Activated T-helper 17 cell treated with anti-CD3 and anti-CD28 coated beads, Interleukin-2, amount 50 U/mL, for 72 hours (primary cell): ENCODE measurements at places on chromosomes 1 and 21.

- H3K4me1 ChIP-seq: peaks cover 38% of the 10 kb centered on the region
- H3K27ac ChIP-seq: no peak overlapping the region
- peak; percentile 12 for ATAC-seq
Observed at GRCh38 chr1:168467452-168467851, 76.3 kb downstream of the XCL2 start.

- H3K36me3 ChIP-seq: no peaks in the 10 kb centered on the region
- H3K4me3 ChIP-seq: no peak overlapping the region
- no peaks in the 10 kb centered on the region for H3K4me1 ChIP-seq
- peaks cover 9% of the 10 kb centered on the region for H3K27me3 ChIP-seq
- H3K27ac ChIP-seq: no peak overlapping the region
- no peak for ATAC-seq
Observed at GRCh38 chr1:58189453-58189852, 357.1 kb downstream of the OMA1 start.

DNA sequence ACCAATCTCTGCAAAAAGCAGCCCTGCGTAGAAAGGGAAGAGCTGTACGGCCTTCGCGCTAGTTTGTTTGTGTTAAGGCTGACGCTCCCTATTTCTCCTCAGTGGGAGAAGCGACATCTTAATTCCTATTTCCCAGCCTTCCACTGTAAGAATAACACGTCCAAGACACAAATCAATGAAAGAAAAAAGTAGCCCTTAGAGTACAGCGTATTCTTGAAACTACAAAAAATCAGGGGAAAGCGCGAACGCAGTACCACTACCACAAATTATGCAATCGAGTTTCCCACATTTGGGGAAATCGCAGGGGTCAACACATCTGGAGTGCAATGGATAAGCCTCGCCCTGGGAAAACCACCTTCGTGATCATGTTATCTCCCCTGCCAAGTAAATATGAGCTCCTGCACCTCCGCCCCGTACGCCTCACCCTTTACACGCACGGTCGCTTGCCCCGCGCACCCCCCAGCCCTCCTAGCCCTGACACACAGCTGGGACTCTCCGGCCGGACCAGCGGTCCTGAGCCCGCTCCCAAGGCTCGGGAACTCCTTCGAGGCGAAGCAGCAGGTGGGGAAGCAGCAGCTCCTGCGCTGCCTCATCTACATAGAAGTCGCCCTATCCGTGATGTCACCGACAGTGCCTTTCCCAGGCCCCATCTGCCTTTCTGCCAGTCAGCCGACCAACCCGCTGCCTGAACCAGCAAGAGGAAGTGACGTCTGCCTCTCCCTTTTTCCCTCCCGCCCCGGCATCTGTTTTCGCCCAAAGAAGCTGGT, 94.7 kb downstream of the PPIAL4G start:
- peak overlapping the region; percentile 95 for H3K27ac ChIP-seq
- no peaks in the 10 kb centered on the region for H3K27me3 ChIP-seq
- peaks cover 29% of the 10 kb centered on the region for H3K4me1 ChIP-seq

- no peak for ATAC-seq
- H3K4me3 ChIP-seq: no peak within 1 kb of the TSS
- no peaks in the 10 kb centered on the region for H3K36me3 ChIP-seq
- peaks cover 20% of the 10 kb centered on the region for H3K27me3 ChIP-seq
- no peaks in the 10 kb centered on the region for H3K4me1 ChIP-seq
Observed at GRCh38 chr1:26067432-26067911, at the start of gene TRIM63. Gene TRIM63, minus strand, starts transcription at chr1:26067630. Its CDS starts 136 bp downstream, at chr1:26067494.

- H3K36me3 ChIP-seq: no peaks in the 10 kb centered on the region
- H3K4me1 ChIP-seq: peaks cover 4% of the 10 kb centered on the region
- H3K27me3 ChIP-seq: no peaks in the 10 kb centered on the region
- ATAC-seq: no peak
- no peak overlapping the region for H3K27ac ChIP-seq
Observed at GRCh38 chr1:182720463-182720862, 36.1 kb upstream of the RGS8 start.

GRCh38 chr1:68136187-68136586, 85.8 kb upstream of the DIRAS3 start:
- ATAC-seq: no peak

DNA sequence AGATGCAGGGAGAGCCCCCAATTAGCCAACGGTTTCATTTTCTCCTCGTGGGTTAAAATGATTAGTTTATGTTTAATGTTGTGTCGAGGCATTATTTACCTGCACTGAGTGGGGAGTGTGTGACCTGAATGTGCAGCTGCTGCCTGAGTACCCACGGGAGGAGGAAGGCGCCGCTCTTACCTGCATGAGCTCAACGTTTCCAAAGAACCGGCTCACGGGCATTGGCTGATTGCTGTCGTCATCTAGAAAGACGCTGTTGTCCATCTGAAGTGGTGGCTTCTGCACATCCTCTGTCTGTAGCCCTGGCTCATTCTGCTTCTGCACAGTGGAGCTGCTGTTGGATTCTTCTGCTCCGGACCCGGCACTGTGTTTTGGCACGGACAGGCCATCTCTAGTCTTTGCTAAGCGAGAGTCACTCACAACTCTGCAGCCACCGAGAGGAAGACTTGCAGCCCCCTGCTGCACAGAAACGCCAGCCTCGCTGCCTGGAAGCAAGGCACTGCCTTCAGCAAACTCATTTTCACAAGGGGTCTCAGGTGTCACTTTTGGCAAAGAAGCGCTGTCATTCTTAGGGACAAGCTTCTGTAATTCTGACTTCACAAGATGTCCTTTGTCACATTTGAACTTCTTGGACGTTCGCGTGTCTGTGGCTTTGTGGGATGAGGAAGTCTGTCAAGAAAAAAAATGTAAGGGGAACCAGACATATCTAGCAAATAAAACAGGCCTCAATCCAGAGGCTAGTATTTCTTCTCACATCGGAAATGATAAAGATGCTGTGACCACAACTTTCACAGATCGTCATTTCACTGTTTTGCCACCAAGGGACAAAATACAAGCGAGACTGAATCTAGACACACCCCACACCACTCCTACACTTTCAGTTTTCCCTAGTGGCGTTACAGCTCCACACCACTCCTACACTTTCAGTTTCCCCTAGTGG, 9.4 kb downstream of the C1orf174 start:
- peak; percentile 83 for ATAC-seq
- H3K4me3 ChIP-seq: peak overlapping the region; percentile 67
- H3K4me1 ChIP-seq: peaks cover 17% of the 10 kb centered on the region
- peak overlapping the region; percentile 89 for H3K27ac ChIP-seq

DNA sequence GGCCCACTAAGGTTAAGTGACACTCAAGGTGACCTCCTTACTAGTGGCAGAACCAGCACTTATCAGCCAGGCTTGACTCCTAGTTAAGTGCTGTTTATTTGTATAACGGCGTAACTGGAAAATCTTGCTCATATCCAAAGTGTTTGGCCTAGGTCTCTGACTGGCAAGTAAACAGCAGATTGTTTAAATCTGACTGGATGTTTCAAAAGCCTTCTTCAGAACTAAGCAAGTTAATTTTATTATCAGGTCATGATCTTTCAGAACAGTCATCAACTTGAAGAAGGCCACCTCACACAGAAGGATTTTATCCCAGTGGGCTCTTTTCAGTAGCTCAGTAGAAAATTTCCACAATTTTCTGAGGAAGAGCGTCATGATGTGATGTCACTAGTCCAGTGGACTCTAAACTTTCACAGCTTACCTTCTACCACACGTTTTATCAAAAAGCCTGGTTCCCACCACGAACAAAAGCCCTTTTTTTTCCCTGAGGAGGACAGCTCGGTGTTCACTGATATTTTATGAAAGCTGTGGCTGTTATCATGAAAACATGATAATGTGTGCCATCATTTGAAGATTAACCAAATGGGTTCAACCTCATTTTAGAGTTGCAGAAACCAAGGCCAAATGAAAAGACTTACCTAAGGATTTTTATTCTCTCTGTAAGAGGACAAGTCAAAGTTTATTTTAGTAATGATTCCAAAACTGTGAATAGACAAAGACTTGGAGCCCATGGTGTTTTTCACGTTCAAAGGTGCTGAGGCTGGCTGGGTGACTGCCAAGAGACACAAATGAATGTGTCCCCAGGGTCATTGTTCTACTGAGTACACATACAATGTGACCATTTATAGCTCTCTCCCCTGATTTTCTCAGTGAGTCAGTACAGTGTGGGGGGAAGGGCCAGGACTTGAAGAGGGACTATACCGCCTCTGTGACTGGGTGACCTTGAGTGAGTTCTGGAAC, 9.1 kb downstream of the SGIP1 start:
- H3K4me3 ChIP-seq: no peak overlapping the region
- H3K4me1 ChIP-seq: no peaks in the 10 kb centered on the region
- H3K27ac ChIP-seq: no peak overlapping the region
- no peak for ATAC-seq
- no peaks in the 10 kb centered on the region for H3K36me3 ChIP-seq

- no peak overlapping the region for H3K27ac ChIP-seq
- H3K4me1 ChIP-seq: peaks cover 4% of the 10 kb centered on the region
- H3K4me3 ChIP-seq: no peak overlapping the region
Observed at GRCh38 chr1:226779561-226779960, 40.5 kb upstream of the ITPKB start.

GRCh38 chr1:229841230-229841629, 215.2 kb downstream of the URB2 start:
- no peak overlapping the region for H3K4me3 ChIP-seq
- peaks cover 36% of the 10 kb centered on the region for H3K27me3 ChIP-seq
- H3K27ac ChIP-seq: no peak overlapping the region
- no peaks in the 10 kb centered on the region for H3K36me3 ChIP-seq
- H3K4me1 ChIP-seq: no peaks in the 10 kb centered on the region

DNA sequence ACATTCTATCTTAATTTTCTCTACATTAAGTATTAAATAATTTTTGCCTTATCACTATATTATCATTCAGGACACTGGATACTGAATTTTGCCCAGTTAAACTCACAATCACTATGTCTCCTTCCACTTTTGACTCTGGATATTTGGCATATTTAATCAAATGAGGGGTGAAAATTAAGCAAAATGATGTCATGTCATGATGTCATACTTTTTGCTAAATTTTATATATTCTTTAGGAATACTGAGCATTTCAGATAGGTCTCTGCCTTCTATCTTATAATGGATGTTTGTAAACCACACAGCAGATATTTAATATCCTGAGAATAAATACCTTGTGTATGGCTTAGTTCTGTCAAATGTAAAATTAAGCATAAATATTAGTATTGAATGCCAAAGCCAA, 79.5 kb upstream of the HIVEP3 start:
- no peaks in the 10 kb centered on the region for H3K27me3 ChIP-seq
- H3K27ac ChIP-seq: no peak overlapping the region
- H3K4me3 ChIP-seq: no peak overlapping the region

DNA sequence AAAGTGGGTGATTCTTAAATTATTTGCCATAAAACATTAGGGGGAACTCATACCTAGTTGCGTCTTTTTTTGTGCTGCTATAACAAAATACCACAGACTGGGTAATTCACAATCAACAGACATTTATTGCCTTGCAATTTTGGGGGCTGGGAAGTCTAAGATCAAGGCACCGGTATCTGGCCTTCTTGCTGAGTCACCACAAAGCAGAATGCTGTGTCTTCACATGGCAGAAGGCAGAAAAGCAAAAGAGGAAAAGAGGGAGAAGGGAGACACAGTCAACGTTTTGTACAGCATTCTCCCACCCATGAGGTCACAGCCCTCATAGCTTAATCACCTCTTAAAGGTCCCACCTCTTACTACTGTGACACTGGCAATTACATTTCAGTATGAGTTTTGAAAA, 291.0 kb downstream of the CHRM3 start:
- H3K4me1 ChIP-seq: no peaks in the 10 kb centered on the region
- H3K36me3 ChIP-seq: no peaks in the 10 kb centered on the region
- ATAC-seq: no peak

DNA sequence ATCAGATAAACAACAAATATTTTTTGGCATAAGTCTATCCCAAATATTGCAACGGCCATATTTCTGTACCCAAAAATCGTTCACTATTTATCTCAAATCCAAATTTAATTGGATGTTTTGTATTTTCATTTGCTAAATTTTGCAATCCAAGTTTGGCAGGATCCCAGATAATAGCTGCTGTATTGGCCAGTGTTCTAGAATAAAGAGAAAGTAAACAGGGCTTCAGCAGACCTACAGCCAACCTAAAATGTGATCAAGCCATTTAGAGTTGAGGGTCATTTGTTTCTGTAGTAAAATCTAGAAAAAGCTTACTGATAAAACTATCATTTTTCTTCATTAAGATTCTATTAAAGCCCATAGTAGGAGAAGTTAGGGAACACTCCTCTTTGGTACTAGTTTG, 506.6 kb upstream of the PTBP2 start:
- ATAC-seq: no peak
- no peaks in the 10 kb centered on the region for H3K4me1 ChIP-seq
- no peak overlapping the region for H3K27ac ChIP-seq
- no peaks in the 10 kb centered on the region for H3K36me3 ChIP-seq
- H3K4me3 ChIP-seq: no peak overlapping the region

DNA sequence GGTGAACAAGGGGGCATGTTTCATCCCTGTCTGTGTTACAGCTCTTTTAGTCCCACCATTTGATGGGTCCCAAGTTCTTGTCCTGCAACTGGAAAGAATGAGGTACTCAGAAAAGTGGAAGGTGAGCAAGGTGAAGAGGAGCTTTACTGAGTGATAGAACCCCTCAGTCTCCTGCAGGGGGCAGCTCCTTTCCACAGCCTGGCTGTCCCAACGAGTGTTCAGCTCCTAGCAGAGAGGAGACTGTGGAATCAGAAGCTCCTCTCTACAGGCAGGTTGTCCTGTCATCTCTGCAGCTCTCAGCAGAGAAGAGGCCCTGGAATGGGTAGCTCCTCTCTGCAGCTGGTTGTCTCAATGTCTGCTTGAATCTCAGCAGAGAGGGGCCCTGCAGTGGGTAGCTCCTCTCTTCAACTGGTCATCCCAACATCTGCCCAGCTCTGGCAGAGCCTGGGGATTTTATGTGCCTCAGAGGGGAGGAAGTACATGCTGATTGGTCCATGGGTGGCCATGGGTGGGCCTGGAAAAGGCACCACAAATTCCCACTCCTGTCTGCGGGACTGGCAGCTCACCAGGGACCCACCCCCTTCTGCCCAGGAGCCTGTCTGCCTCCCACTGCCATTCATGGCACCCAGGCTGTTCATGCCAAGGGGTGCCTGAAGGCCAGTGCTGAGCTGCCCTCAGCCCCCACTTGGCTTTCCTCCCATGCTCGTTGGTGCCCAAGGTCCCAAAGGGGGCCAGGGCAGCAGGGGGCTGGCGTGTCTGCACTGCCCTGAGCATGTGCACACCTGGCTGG, 25.7 kb downstream of the LDLRAD1 start:
- no peak overlapping the region for H3K4me3 ChIP-seq
- H3K27me3 ChIP-seq: no peaks in the 10 kb centered on the region
- H3K36me3 ChIP-seq: no peaks in the 10 kb centered on the region
- no peak overlapping the region for H3K27ac ChIP-seq

DNA sequence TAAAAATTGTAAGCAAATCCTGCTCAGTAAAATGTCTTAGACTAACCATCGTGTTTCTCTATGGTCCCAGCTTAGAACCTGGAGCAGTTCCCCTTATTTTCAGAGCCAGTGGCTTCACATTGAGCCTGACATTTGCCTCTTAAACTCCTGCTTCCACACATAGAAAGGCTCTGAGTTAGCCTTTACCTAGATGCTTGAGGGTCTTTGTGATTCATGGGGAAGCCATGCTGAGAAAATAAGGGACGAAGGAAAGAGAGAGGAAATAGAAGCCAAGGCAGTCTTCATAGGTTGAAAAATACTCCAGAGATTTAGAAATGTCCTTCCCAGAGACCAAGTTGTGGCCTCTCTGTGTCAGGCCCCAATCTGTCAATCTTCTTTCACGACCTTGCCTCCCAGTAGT, 16.1 kb upstream of the RBBP5 start:
- H3K4me3 ChIP-seq: no peak overlapping the region
- H3K4me1 ChIP-seq: peaks cover 5% of the 10 kb centered on the region
- no peak overlapping the region for H3K27ac ChIP-seq

GRCh38 chr1:26540351-26540750, 10.8 kb downstream of the RPS6KA1 start:
- peak overlapping the region; percentile 80 for H3K4me3 ChIP-seq
- peaks cover 59% of the 10 kb centered on the region for H3K4me1 ChIP-seq
- peaks cover 8% of the 10 kb centered on the region for H3K36me3 ChIP-seq
- peak; percentile 27 for ATAC-seq
